ENCODE measurements at places on chromosomes 7 and 10.
A peak's percentile ranks its signal among the peaks of the same experiment; 100 is the strongest.

GRCh38 chr7:2722591-2722990, 34.6 kb downstream of the AMZ1 start:
- no peak for DNase-seq

DNA sequence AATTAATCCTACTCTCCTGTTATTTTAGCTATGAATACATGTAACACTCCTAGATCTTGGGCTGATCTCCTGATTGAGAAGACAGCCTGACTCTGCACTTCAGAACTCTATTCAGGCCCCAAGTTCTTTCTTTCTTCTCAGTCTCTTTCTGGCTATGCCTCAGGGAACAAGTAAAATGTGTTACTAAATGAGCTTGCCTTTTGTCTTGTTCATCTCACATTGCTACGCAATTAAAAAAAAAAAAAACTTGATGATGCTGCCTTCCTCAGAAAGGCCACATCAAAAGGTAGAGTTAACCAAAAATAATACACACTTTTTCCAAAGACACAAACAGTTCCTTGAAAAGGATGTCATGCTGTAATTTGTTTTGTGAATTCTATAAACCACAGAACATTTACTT, 258.1 kb downstream of the TWIST1 start:
- no peak for DNase-seq

DNA sequence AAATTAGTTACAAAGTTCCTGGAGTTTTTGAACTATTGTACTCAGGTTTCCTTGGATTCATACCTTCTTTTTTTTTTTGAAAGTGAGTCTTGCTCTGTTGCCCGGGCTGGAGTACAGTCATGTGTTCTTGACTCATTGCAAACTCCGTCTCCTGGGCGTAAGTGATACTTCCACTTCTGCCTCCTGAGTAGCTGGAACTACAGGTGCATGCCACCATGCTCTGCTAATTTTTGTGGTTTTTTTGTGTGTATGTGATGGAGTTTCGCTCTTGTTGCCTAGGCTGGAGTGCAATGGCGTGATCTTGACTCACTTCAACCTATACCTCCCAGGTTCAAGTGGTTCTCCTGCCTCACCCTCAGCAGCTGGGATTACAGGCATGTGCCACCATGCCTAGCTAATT, 22.3 kb downstream of the MCM10 start:
- DNase-seq: no peak

- peak; percentile 17 for DNase-seq
Observed at GRCh38 chr7:130733931-130734814, at the start of gene KLF14. KLF14 (minus strand) TSS chr7:130734207; CDS start chr7:130734033, 174 bp downstream.

- DNase-seq: no peak
Observed at GRCh38 chr10:46235705-46236545, 50.9 kb upstream of the ANTXRL start.

DNA sequence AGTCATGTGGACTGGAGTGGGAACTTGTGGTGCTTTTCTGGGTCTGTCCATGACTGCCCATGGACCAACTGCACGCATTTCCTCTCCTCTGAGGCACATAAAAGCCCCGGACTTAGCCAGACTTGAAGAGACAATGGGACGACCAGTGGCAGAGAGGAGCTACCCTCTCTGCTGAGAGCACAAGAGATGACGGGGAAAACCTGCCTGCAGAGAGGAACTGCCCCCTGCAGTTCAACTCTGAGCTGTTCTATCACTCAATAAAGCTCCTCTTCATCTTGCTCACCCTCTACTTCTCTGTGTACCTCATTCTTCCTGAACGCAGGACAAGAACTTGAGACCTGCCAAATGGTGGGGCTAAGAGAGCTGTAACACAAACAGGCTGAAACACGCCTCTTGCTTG, 184.5 kb downstream of the ZNF438 start:
- no peak for DNase-seq

Data from stimulated activated CD4-positive, alpha-beta T cell treated with anti-CD3 and anti-CD28 coated beads, Interleukin-2, amount 100 ng/mL, for 48 hours (primary cell).